ENCODE measurements at places on chromosomes 6 and 20.
A peak's percentile ranks its signal among the peaks of the same experiment; 100 is the strongest.

DNA sequence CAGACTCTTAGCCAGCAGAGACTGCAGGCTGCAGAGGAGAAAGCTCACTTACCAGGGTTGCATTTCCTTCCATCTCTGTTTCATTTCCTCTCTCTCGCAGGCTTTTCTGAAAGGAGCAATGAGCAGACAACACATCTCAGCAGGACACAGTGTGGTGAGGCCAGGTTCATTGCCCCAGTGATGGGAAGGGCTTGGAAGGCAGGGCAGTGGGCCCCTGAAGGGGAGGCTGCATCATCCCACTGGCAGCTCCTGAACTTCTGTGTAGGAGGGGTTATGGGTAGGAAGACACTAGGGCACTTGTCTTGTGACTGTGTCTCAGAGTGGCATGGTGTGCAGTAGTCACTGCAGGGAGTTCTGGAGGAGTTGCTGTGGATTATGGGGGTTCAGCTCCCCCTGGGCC, 246.8 kb downstream of the QKI start:
- DNase-seq: no peak

- DNase-seq: no peak
These were observed 73.8 kb downstream of the PHIP start for GRCh38 chr6:79004239-79004638.

GRCh38 chr6:13671548-13672127, 40.0 kb downstream of the RANBP9 start:
- no peak for DNase-seq

DNA sequence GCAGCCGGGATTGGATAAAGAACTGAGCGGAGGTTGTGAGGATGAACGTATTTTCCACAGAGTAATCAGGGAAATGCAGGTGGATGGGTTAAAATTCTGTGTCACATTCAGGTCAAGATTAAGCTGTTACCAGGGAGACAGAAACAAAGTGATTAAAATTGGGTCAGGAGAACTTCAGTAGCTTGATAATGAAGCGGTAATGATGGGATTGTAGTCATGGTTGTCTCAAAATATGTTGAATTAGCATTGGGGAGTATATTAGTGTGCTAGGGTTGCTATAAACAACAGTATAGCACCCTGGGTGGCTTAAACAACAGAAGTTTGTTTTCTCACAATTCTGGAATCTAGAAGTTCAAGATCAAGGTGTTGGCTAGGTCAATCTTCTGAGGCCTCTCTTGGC, 155.5 kb downstream of the GJA1 start:
- no peak for DNase-seq

DNA sequence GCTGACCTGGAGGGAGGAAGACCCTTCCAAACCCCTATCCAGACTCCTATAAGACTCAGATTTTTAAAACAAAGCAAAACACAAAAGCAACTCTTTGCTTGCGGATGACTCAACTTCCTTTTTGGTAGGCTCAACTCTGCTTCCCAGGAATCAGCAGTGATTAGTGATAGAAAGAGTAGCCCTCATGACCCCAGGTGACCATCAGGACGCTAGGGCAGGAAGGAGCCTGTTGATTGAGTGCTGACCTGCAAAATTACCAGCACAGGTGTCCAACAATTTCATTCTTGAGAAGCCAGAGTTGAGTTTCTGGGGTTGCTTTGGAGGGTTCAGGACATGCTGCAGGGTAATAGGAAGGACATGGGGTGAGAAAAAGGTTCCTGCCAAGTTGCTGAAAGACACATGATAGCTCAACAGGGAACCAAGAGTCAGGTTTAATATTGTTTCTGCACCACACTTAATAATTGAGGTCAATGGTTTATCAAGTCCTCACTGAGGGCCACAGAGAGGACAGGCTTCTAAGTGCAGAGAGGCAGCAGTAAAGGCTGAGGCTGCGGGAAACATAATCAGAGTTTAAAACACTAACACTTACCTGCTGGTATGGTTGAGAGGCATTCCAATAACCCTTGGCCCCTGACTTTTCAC, 67.4 kb upstream of the BMP2 start:
- no peak for DNase-seq

DNA sequence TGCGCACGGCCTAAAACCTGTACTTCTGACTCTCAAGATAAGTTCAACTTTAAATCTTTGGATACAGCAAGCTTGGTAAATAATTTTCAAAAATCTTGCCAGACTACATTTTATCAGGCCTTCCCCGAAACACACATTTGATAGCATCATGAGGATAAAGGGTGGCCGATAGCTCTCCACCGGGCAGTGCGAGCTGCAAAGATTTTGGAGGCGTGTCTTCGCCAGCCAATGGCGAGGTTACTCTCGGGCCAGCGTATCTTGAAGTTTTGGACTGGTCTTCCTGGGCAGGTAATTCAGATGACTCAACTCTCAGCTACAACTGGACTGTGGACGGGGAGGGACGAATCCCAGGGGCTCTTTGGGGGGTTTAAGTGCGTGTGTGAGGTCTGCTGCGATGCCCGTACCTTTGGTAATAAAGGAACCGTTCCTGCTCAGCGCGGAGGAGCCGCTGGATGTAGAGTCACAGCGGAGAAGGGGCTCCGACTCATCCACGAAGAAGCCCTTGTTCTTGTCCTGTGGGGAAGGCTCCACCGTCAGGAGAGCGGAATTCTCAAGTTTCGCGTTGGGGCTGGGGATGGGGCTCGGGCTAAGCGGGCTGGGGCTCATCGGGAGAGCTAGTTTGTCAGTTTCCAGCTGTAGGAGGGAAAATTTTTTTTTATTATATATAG, 75.3 kb downstream of the TNFRSF21 start:
- DNase-seq: no peak

- DNase-seq: no peak
These were observed 298.2 kb upstream of the MARCKS start for GRCh38 chr6:113558966-113559365.

- no peak for DNase-seq
These were observed 754 bp downstream of the YWHAB start for GRCh38 chr20:44886266-44886651.

DNA sequence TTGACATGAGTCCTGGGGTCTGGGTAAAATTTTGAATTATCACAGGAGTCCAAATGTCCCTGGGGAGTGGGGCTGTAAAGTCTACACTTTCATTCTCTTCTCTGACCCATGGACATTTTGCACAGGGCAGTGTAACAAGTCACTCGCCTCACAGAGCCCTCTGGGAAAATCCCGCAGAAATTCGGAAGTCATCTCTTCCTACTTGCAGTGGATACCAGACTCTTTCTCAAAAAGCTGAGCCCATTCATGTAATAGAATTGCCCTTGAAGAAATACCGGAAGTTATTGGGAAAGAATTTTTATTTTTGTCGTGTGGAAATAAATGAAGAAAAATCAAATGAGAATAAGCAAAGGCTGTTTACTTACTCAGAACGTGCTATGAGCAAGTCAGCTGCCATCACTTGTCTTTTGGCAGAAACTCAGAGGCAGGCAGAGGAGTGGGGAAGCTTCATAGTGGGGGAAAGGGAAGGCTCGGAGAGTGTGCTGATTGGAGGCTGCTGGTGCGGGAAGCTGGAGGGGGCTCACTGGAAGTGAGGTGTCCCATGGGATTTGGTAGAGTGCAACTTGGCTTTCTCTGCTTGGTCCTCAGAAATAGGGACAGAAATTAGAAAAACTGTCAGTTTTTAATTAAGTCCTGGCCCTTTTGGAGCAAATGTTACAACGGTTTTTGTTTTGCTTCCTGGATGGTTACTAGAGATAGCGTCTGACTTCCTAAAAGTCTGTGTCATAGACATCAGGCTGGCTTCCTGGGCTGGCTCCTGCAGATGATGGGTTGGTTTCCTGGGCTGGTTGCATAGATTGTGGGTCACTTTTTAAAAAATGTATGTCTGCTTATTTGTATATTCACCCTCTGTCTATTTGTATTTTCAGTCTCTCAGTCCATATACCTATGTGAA, 79.8 kb upstream of the EEF1E1 start:
- DNase-seq: no peak

DNA sequence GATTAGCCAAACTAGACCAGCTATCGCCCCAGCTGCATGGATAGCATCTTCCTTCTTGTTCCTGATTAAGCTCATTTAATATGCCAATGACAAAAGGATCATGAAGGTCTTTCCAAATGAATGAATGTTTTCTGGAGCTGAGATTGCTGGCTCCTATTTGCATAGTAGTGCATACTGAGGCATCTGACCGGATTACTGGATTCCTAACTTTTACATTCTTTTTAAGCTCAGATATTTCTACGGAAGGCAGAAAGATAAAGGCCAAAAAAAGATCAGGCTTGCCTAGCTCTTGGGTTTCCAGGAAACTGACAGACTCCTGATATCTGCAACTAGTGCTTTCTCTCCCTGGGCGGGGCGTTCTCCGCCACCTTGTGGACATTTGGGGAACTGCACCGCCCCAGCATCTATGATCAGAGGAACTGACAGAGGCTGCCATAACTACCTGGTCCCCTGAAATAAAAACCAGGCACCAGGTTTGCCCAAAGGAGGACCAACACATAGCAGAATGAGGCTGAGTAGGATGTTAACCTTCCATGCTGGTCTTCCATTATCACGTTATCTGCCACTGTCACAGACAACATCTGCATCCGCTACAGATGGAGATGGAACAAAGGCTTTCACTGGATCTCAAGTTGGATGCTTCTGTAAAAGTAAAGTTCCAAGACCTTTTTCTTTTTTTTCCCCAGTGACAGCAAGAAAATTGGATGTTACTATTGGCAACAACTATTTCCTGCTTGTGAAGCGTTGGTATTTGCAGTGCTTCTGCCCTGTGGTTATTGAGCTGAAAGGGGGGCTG, 33.2 kb downstream of the NT5E start:
- DNase-seq: peak; percentile 13

DNA sequence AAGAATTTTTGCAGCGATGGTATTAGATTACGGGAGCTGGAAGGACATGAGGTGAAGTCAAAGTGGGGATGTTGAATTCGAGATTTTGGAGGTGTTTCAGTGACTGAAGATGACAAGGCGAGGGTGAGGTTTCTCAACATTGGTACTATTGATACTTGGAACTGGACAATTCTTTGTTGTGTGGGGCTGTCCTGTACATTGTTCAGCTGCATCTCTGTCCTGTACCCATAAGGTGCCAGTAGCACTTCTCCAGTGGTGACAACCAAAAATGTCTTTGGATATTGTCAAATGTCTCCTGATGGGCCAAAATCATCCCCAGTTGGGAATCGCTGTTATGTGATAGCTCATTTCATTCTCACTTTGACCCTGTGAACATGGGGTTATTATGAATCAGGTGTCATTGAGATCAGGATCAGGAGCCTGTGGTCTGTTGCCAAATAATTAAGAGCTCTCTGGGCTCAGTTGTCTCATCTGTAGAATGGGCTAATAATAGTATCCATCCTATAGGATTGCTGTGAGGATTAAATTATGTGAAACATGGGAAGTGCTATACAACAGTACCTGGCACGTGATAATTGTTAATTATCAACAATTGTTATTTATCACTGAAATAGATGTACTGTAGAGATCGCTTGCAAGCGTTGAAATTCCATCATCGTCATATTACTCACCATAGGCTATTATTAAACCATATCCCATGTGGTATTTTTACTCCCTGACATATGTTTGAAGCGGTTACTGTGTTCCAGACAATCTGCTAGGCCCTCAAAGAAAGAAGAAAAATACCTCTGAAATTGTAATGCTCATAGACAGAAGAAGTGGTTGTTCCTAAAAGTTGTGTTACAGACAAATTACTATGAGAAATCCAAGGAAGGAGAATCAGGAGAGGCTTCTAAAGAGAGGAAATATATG, 48.5 kb upstream of the TTPAL start:
- no peak for DNase-seq

DNA sequence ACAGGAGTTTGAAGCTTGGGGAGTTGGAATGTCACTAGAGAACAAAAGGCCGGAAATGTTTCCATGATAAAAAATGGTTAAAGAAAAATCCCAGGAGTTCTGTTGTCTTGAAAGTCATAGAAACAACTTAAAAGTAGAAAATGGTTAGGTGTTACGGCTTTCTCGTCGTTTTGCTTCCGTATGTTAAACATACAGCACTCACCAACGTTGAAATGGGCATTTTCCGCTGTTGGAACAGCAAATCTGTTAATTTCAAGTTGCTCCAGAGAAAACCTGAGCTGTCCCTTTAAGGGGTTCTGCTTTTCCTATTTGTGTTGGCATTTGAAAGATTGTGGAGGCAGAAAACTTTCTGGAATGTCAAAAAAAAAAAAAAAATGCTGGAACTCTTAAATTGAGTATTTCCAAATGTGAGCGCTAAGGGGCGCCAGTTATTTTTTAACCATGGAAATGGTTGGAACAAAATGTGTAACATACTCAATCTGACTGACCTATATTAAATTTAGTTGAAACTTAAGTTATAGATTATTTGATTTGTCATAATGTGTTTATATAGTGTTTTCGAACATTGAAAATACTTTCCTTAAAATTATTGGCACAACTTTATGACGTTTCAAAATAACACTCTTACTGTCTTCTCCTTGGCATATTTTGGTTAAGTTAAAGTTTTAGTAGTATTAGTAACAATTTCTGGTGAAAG, 2.2 kb downstream of the QKI start:
- DNase-seq: no peak

DNA sequence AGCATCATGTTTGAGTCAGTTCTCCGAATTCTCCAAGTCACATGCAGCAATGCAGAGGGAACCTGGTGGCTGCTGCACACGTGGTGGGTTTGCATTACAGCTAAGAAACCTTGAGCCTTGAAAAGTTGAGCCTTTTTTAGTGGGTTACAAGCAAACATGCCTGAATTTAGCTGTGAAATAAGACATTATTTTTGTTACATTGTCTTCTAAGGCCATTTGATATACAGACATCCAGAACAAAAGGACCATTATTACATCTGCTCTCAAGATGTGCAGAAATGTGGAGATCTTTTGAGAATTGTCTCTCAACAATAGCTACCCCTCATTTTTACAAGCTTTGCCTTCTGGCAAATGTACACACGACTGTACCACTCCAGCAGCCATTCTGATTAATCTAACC, 720.5 kb upstream of the SLC35B3 start:
- no peak for DNase-seq

GRCh38 chr20:14717134-14717999, 380.0 kb upstream of the FLRT3 start:
- DNase-seq: no peak

- DNase-seq: no peak
These were observed 74.9 kb downstream of the FOXO3 start for GRCh38 chr6:108635505-108636226.

GRCh38 chr20:50272724-50273446, 82.3 kb downstream of the CEBPB start:
- no peak for DNase-seq

- no peak for DNase-seq
These were observed 120.1 kb downstream of the AIG1 start for GRCh38 chr6:143180826-143181225.

DNA sequence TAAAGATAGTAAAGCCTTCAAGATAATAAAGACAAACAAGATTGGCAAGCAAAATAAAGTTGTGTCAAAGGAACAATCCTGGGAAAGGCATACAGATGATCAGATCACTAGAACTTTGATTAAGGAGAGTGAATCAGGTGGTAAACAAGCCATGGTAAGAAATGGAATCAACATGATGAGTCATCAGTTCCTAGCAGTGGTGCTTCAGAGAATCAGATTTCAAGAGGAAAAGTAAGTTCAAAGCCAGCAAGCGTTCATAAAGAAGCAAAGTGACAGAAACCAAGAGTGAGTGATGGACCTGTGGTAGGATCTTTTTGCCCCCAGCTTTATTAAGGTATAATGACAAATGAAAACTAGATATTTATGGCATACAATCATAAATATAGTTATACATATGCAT, 340.4 kb downstream of the TPBG start:
- no peak for DNase-seq

All from DMS153 (cell line).